ENCODE measurements at places on chromosomes 3 and 15.

DNA sequence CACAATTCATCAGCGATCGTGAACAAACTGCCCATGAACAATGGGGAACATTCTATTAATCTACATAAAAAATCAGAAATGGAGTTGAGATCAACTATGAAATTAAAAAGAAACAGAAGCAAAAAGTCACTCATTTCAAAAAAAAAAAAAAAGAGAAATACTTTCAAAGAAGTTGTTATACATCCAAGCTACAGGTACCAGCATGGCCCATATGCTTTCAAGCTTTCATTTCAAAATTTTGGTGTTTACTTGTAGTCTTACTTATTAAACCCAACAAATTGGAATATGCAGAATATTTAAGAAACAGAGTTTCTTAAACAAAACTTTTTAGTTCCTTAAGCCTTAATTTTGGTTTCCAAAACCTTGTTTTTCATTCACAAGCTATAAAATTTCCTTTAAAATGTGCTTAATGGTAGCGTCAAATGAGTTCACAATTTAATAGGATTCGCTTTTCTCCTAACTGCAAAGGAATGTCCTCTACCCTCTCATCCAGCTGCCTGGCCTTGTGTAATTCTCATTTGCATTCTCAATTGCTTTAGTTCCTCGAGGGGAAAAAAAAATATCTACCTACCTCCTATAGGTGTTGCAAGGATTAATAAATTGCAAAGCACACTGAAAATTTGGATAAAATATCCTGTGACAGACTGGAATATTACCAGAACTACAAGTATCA, 565.2 kb downstream of the ROBO1 start:
- DNase-seq: no peak

DNA sequence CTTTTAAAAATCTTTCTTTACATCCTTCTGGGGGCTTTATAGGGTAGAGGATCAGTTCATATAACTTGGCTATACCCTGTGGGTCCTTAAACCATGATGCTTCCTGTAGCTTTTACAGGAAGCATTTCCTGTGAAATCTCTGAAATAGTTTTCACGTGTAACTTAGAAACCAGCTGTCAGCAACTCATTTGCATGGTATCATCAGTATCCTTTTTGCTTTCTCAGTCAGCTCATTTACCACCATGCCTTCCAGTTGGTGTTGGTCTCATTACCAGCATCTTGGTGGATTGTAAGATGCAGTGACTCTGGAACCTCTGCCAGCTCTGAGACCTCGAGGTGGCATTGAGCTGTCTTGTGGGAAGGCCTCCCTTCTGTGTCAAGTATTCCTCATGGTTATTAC, 96.7 kb upstream of the MYZAP start:
- DNase-seq: no peak

- no peak for DNase-seq
These were observed 393.7 kb downstream of the LSAMP start for GRCh38 chr3:116051586-116051985.

- DNase-seq: peak; percentile 85
These were observed 92.2 kb upstream of the RAP2B start for GRCh38 chr3:153069598-153070510.

DNA sequence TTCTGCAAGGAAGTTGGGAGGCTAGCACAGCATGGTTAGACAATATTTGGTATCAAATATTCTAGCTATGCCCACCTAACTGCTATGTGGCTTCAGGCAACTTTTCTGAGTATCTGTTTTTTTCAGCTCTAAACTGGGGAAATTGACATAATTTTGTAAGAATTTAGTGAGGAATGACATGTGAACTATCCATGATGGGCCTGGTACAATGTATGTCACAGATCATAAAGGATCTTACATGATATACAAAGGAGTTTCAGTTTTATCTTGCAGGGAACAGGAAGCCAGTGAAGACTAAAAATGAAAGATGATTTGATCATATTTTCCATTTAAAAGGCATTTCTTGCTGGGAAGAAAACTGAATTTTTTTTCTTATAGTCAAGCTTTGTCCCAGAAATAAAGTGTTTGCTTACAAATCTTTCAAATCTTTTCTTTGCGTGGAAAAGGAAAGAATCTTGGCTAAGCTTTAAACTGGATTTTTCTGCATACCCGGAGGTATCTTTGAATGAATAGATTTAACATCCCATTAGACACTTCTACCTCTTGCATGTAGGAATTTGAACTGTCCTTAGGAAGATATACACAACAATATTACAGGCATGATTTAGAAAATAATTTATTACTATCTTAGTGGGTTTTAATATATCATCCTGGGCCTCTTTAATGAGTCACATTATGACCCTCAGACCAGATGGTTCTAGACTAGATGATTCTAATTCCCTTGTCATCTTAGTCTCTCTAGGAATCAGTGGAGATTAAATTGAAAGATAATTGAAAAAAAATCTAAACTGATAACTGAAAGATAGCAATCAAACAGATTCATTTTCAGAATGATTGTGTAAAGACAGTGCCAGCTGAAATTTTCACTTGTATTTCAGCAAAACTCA, 436.0 kb upstream of the THBS1 start:
- DNase-seq: no peak

All from suppressor macrophage treated with lipopolysaccharide for 1 hour (primary cell).